Fibroblast of skin of back (primary cell): ENCODE measurements at places on chromosomes 6 and 20.

GRCh38 chr6:73004231-73004630 lies 221.1 kb downstream of the KHDC1L start:
- no peak for DNase-seq

GRCh38 chr6:168167431-168168315 lies 88.7 kb upstream of the FRMD1 start:
- DNase-seq, result no peak

DNA sequence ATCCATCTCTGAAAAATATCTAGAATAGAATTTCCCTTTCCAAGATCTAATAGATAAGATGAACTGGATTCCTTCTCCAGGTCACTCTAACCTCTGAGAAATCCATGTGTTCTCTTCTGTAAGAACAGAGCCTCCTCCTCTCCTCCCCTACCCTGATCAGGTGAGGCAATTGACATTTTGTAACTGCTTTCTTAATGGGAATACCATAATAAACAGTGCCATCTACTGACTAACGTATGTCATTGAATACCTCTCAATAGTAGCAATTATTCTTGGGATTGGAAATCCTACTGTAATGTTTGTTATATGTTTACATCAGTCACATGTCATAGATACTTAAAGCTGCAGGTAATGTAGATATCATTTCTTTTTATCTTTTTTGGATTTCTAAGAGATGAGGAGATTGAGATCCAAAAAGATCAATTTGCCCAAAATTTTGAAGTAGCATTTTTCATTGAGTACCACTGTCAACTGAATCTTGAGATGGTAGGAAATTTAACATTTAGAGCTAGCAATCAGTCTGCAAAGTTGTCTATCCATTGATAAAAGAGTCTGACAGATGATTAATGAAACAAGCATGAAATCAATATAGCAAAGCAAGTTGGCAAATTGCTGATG lies 365.8 kb upstream of the HSF2 start:
- DNase-seq, result peak; percentile 67

DNA sequence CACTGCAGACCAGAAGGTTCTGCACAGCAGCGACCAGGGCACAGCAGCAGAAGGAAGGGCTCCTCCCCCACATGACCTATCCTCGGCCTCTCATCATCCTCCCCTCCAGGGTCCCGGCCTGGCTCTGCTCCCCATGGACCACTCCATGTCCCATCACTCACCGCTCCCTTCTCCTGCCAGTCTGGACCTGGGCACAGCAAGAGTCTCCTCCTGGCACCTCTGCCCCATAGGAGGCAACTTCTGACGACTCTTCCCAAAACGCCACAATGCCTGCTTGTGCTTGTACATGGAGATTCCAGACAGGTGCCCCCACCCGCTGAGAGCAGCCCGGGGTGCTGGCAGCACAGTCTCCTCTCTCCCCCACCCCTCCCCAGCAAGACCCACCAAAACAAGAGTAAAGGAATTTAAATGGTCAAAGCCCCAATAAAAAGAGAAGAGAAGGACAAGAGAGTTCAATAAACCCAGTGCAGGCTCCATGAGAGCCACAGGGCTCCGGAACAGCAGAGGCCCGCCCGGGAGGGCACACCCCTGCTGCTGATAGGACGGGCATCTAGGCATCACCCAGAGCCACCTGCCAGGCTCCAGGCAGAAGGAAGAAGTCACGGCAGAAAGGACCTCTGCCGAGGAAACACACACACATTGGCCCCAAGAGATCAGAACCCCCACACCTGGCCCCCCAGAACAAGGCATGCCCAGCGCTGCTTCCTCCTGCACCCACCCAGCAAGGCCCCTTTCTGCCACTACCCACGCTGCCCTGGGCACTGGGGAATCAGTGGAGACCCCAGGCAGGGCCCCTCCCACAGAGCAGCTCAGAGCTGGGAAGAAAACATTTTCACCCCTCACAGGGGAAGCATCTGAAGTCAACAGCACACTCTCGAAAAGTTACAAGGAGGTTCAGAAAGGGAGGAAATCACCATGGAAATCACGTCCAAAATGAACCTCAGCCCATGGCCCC lies 15.2 kb downstream of the TAF4 start:
- no peak for DNase-seq

GRCh38 chr6:168559574-168560098 lies 118.7 kb downstream of the SMOC2 start:
- peak; percentile 19 for DNase-seq

GRCh38 chr6:35044761-35045421 lies 96.2 kb downstream of the TCP11 start:
- no peak for DNase-seq

- DNase-seq, result no peak
Measured at GRCh38 chr20:3434232-3434631, 26.8 kb upstream of the DNAAF9 start.

GRCh38 chr6:34059136-34059731 lies 86.7 kb downstream of the GRM4 start:
- peak; percentile 84 for DNase-seq

- peak; percentile 78 for DNase-seq
Measured at GRCh38 chr6:97594844-97595243, 311.8 kb upstream of the MMS22L start.

GRCh38 chr6:151498327-151498726 lies 4.5 kb downstream of the CCDC170 start:
- DNase-seq, result no peak

GRCh38 chr6:100379386-100379785 lies 85.3 kb downstream of the SIM1 start:
- DNase-seq, result no peak

GRCh38 chr6:90123831-90124230 lies 172.8 kb downstream of the BACH2 start:
- peak; percentile 56 for DNase-seq

DNA sequence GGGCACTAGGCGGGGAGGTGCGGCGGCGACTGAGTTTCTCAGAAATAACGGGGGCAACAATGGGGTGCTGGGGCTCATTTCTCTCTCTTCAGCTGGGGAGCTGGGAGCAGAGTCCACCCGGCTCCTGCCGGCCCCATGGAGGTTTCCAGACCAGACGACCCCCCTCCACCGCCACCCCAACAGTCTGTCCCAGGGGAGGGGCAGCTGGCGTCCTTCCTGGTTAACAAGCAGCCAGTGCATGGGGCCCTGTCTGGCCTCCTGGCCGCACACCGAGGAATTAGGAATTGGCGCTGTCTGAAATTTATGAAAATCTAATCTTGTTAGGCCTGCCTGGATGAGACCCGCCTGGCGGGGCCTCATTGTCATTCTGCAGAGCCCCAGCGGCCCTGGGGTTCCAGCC lies 42.4 kb downstream of the PMEPA1 start:
- DNase-seq, result no peak

- DNase-seq, result no peak
Measured at GRCh38 chr20:13262302-13262650, 41.2 kb downstream of the ISM1 start.

GRCh38 chr6:54929245-54929909 lies 82.8 kb downstream of the FAM83B start:
- DNase-seq, result peak; percentile 50

DNA sequence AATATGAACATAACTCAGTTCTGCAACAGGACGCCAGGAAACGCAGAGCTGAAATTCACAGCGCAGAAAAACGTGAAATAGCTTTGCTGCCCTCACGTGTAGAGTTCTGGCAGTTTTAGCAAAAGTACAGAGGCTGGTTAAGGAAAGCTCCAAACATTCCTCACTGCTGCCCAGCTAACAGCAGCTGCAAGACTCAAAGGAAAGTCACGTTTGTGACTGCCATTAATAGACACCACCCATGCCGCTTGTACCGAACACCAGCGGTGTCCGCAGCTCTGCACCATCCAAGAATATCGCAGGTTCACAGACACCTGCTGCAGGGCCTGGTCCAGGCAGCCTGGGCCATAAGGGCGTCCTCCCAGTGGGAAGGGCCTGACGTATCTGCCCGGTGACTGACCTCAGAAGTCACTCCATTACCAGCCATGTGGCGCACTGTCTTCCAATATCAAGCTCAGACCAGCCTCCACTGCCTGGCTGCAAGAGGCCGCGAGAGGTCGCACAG lies 61.4 kb downstream of the WDR27 start:
- DNase-seq, result peak; percentile 28

DNA sequence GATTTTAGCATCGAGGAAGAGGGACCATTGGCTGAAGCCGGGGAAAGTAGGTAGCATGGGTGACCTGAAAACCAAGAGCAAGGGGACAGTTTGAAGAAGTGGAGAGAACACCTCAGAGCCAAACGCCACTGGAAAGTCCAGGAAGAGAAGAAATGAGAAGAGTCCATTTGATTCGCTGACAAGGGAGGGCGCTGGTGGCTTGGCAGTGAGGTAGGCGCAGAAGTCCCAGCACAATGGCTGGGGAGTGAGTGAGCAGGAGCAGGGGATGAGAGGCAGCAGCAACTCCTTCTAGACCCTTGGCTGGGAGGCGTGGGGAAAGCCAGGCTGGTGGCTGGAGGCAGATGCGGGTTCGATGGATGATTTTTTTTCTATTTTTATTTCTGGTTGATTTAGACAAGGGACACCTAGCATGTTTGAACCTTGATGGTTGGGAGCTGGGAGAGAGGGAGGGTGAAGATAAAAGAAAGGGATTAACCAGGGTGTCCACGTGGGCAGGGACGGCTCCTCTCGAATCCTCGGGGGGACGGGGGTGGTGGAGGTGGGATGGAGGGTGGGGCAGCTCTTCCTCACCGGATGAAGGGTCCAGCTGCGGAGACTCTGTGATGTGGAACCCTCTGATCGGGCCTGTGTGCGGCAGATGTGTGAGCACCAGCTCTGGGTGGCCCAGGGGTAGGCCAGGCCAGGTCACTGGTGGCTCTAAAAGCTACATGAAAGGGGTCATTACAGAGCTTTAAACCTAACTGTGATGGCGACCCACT lies 164.2 kb downstream of the NFATC2 start:
- DNase-seq, result no peak

DNA sequence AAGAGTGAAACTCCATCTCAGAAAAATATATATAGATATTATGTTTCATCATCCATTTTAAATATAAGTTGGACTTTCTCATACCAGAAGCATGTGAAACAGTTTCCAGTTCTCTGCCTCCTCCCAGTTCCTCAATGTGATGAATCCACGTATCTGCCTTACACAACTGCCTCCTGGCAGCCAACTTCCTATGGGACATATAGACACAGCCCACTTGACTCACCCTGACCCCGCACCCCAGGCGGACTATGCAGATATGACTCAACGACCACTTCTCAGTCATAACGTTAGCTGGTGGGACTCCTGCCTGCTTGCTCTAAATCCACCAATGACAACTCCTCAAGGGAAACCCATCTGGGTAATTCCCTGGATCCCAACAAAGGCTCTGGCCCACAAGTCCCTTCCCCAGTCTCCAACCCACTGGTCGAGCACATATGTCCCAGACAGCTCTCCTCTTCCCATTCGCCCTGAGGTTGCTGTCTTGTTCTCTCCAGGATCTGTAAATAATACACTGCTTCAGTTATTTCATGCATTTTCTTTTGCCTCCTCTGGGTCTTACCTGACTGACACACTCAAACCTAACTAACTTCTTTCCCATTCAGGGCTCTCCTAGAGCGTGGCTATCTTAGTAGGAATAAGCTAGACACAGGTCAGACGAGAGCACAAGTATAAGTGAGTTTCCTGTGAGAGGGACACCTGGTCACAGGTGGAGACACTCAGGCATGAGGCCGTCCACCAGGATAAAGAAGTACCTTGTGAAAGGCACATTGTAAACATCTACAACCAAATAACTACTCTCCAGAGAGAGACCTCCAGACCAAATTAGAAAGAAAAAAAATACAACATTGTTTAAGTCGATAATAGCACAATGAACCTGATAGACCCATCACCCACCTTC lies 548.5 kb downstream of the CD83 start:
- DNase-seq, result peak; percentile 99

GRCh38 chr6:105209950-105210706 lies 30.3 kb upstream of the POPDC3 start:
- peak; percentile 73 for DNase-seq

DNA sequence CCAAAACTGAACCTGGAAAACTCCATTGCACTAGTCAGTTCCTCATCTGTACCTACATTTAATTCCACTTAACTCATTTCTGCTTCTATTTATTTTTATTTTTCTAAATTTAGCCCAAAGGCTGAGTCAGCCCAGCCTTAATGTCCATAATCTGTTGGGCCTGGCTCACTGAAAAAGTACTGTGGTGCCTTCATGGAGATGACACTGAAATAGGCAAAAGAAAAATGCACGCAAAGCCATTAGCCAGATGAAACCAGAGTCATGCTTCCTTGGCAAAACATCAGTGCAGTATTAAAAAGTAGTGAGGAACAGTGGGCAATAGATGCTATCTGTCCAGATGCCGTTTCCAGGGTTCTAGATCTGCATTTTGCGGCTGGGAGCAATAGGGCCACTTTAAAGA lies 14.7 kb upstream of the PLCB4 start:
- peak; percentile 84 for DNase-seq

DNA sequence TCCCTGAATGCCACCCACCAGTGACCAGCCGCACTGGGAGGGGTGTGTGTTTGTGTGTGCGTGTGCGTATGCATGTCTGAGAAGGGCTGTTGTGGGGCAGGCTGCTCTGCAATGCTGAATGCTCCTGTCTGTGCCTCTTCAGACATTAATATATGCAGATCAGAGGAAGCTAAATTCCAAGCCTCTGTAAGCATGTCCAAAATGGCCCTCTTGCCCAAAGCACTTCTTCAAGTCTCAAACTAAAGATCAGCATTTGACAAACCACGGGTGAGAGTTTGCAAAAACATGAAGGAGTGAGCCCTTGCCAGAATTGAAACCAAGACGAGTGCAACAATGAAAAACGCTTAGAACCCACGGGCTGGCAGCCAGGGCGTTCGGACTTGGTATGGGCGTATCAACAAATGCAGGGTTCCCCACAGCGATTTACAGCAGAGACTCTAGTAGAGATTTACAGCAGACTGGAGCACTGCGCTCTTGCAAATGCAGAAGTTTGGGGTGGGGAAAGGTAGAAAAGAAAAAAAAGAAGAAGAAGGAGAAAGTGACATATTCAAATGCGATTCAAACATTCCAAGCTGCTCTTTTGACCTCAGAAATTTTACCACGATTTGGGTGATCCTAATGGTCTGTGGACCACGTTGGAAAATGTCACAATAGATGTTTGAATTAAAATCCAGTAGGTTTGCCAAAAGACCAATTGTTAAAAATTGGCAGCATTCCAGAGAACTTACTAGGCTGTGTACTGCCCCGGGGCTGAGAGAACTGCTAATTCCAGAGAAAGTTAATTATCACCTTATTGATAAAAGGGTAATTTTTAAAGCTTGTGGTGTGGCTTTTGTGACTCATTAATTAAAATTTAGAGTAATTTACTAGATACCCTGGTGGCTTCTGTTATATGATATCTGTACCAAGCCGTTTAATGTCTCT lies 3.5 kb downstream of the SCML4 start:
- DNase-seq, result no peak

GRCh38 chr6:149211046-149211571 lies 106.4 kb upstream of the TAB2 start:
- peak; percentile 30 for DNase-seq
